Psoas muscle (tissue), 8 donors: ENCODE measurements at places on chromosomes 6 and 20. TPM values are rescaled to one million over a fixed set of nuclear protein-coding genes. Genes with fewer than 3 reads are reported as not detected.
A peak's percentile ranks its signal among the peaks of the same experiment; 100 is the strongest.

The DYNLRB1 gene
- total RNA-seq: 119 TPM

The POPDC3 gene
- total RNA-seq: 170 TPM

The NEURL2 gene
- total RNA-seq: 5.3 TPM

The GLP1R gene
- total RNA-seq: not detected

The GTSF1L gene
- total RNA-seq: not detected

The CST5 gene
- not detected for total RNA-seq

The ID1 gene
- 80.6 TPM for total RNA-seq

The SOX18 gene
- total RNA-seq: 11.7 TPM

The CRIP3 gene
- total RNA-seq: not detected

DNA sequence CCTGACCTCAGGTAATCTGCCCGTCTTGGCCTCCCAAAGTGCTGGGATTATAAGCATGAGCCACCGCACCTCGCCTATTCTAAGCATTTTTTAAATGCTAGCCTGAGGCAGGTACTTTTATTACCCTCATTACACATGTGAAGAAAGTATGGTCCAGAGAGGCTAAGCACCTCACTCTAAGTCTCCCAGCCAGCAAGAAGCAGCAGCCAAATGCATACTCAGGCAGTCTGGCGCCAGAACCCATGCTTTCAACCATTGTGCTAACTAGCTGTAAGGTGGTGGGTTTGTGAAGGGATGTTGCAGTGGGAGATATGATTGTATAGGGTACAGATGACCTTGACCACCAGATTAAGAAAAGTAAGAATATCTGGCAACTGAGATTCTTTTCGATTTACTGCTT, 26.1 kb upstream of the RIPOR2 start:
- no peak for DNase-seq
- no peak overlapping the region for H3K4me3 ChIP-seq
- H3K27me3 ChIP-seq: no peaks in the 10 kb centered on the region
- H3K4me1 ChIP-seq: no peaks in the 10 kb centered on the region

DNA sequence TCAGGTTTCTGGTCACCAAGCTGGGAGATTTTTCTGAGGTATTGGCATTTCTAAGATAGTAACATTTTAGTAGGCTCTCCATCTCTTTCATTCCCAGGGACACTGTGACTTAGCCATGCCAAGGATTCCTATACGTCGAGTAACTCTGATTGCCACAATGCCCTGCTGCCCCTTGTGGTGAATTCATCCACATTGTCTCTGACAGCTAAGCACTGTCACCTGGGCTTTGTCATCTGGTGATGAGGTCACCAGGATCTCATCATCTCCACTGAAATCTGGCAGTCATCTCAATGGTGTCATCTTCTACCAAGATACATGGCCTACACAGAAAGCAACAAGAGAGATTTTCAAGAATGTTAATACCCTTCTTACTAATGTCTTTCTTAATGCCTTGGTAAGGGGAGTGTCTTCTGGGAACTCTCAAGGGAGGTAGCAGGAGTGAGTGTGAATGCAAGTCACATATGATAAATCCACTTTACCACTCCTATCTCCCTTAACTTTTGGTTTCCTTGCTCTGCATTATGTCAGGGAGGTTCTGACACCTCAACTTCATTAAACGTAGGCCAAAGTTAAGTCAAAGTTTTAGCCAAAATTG, 246.7 kb downstream of the CD109 start:
- no peak overlapping the region for H3K4me3 ChIP-seq
- H3K4me1 ChIP-seq: no peaks in the 10 kb centered on the region
- no peak overlapping the region for H3K27ac ChIP-seq

- H3K4me1 ChIP-seq: no peaks in the 10 kb centered on the region
- no peaks in the 10 kb centered on the region for H3K27me3 ChIP-seq
- no peak overlapping the region for H3K4me3 ChIP-seq
- H3K36me3 ChIP-seq: no peaks in the 10 kb centered on the region
Observed at GRCh38 chr6:39208223-39208739, 21.0 kb downstream of the KCNK5 start.

DNA sequence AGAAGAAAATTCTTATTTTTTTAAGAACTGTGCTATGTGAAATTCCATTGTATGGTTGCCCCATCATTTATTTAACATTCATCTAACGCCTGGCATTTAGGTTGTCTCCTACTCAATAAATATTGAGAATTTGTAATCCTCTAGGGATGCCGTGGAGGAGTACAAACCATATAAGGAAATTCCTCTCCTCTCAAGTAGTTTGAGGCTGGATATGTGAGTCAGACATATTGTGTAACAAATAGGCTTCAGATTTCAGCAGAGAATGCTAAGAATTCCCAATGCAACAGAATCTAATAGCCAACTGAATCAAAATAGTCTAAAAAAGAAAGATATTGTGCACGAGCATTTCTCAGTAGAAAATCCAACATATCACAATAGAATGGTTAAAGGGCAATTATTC, 174.7 kb downstream of the OTOR start:
- H3K27ac ChIP-seq: no peak overlapping the region
- H3K36me3 ChIP-seq: no peaks in the 10 kb centered on the region
- no peaks in the 10 kb centered on the region for H3K27me3 ChIP-seq
- DNase-seq: no peak

DNA sequence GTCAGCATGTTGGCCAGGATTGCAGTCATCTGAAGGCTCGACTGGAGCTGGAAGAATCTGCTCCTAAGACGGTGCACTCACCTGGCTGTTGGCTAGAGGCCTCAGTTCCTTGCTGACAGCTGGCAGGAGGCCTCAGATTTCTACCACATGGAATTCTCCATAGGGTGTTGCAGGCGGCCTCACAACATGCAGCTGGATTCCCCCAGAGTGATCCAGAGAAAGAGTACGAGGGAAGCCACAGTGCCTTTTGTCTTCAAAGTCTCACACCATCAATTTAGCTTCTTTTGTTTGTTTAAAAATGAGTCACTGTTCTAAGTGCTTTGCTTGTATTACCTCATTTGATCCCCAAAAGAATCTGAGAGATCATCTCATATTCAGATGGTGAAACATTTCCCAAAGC, 65.5 kb upstream of the FYN start:
- H3K4me3 ChIP-seq: no peak overlapping the region
- H3K36me3 ChIP-seq: no peaks in the 10 kb centered on the region
- DNase-seq: no peak
- no peaks in the 10 kb centered on the region for H3K27me3 ChIP-seq
- H3K27ac ChIP-seq: no peak overlapping the region

DNA sequence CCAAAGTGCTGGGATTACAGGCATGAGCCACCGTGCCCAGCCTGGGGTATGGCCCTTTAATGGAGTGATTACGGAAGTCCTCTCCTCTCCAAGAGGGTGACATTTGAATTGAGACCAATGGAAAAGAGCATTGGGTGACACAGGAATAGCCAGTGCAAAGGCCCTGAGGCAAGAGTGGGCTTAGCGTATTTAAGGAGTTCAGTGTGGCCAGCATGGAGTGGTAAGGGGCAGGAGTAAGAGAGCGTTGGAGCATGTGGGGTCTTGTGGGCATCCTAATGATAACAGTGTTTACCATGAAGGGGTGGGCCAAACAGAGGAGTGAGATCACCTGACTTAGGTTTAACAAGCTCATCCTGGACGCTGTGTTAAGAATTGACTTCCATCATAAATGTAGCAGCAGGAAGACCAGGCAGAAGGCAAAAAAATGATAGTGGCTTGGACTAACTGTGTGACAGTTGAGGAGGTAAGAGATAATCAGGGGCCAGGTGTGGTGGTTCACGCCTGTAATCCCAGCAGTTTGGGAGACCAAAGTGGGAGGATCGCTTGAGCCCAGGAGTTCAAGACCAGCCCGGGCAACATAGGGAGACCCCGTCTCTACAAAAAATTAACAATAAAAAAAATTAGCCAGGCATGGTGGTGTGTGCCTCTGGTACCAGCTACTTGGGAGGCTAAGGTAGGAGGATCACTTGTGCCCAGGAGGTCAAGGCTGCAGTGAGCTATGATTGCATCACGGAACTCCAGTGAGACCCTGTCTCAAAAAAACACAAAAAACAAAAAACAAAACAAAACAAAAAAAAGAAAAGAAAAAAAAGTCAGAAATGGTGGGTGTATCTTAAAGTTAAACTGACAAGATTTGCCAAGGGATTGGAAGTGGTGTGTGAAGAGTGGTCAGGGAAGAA, 40.7 kb downstream of the TAF8 start:
- H3K4me3 ChIP-seq: no peak overlapping the region
- no peaks in the 10 kb centered on the region for H3K27me3 ChIP-seq
- H3K4me1 ChIP-seq: no peaks in the 10 kb centered on the region
- H3K27ac ChIP-seq: no peak overlapping the region

DNA sequence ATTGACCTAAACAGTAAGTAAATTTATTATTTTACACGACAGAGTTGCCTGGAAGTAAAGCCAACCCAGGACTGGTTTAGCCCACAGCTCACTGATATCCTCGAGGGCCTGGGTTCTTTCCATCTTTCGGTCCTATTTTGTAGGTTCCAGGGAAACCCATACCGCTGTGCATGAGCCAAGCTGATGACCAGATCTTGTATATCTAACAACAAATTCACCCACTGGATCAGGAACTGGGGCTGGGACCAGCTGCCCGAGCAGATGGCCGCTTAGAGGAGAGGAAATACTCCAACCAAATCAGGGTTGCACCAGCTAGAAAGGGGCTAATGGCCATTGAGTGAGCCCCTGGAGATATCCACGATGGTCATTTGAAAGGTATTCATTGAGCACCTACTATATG, 139.2 kb downstream of the BACH2 start:
- no peak overlapping the region for H3K4me3 ChIP-seq
- no peaks in the 10 kb centered on the region for H3K27me3 ChIP-seq
- DNase-seq: no peak
- no peaks in the 10 kb centered on the region for H3K36me3 ChIP-seq
- no peak overlapping the region for H3K27ac ChIP-seq
- peaks cover 17% of the 10 kb centered on the region for H3K4me1 ChIP-seq

- no peaks in the 10 kb centered on the region for H3K27me3 ChIP-seq
- no peaks in the 10 kb centered on the region for H3K36me3 ChIP-seq
- no peaks in the 10 kb centered on the region for H3K4me1 ChIP-seq
- no peak overlapping the region for H3K27ac ChIP-seq
- no peak for DNase-seq
Observed at GRCh38 chr20:22985239-22985778, 49.8 kb upstream of the SSTR4 start.

- H3K27me3 ChIP-seq: no peaks in the 10 kb centered on the region
- H3K4me3 ChIP-seq: no peak overlapping the region
- H3K4me1 ChIP-seq: peaks cover 5% of the 10 kb centered on the region
- H3K36me3 ChIP-seq: no peaks in the 10 kb centered on the region
Observed at GRCh38 chr6:95589826-95590570, 12.7 kb downstream of the MANEA start.

DNA sequence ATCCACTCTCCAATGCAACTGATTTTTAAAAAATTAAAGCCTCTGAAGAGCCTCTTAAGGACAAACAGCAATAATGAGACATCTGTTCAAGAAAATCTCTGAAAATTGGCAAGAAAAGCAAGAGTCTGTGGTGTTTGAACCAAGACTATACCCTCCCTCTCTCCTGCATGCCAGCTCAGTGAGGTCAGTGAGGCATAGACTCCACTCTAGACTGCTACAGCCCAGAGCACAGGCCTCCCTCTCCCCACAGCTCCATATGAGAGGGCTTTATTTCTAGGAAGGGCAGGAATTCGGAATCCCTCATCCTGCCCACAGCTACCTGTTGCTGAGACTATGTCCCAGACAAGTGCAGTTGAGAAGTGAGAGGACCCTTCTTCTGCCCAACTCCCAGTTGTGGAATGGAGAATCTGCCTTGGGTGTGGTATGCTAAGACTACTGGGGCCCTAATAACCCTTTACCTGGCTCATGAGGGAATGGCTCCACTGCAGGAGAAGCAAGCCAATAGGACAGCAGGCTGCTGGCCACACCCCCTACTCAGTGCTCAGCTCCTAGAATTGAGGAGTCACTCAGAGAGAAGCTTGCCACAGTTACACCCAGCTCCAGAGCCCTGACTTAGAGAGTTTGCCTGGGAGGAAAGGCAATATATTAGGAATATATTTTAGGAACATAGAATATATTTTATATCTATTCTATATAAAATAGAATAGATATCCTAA, 22.7 kb upstream of the HLA-DQA1 start:
- no peak overlapping the region for H3K4me3 ChIP-seq
- H3K27me3 ChIP-seq: no peaks in the 10 kb centered on the region
- no peaks in the 10 kb centered on the region for H3K36me3 ChIP-seq
- no peak for DNase-seq
- H3K4me1 ChIP-seq: no peaks in the 10 kb centered on the region
- no peak overlapping the region for H3K27ac ChIP-seq

- H3K36me3 ChIP-seq: peaks cover 22% of the 10 kb centered on the region
- no peak overlapping the region for H3K27ac ChIP-seq
- no peaks in the 10 kb centered on the region for H3K27me3 ChIP-seq
- H3K4me3 ChIP-seq: no peak overlapping the region
Observed at GRCh38 chr20:46393967-46394366, 12.4 kb downstream of the ELMO2 start.

GRCh38 chr20:64188682-64189529, 24.7 kb downstream of the MYT1 start:
- DNase-seq: no peak
- no peaks in the 10 kb centered on the region for H3K4me1 ChIP-seq
- H3K4me3 ChIP-seq: no peak overlapping the region
- H3K27ac ChIP-seq: no peak overlapping the region
- no peaks in the 10 kb centered on the region for H3K27me3 ChIP-seq

- H3K4me1 ChIP-seq: peaks cover 14% of the 10 kb centered on the region
- H3K4me3 ChIP-seq: no peak overlapping the region
- no peaks in the 10 kb centered on the region for H3K36me3 ChIP-seq
- no peak overlapping the region for H3K27ac ChIP-seq
- no peak for DNase-seq
Observed at GRCh38 chr6:70725817-70726415, 58.2 kb downstream of the SMAP1 start.

- H3K36me3 ChIP-seq: no peaks in the 10 kb centered on the region
- H3K4me3 ChIP-seq: no peak overlapping the region
- no peak overlapping the region for H3K27ac ChIP-seq
- no peak for DNase-seq
- H3K27me3 ChIP-seq: no peaks in the 10 kb centered on the region
Observed at GRCh38 chr20:48455651-48456365, 372.0 kb downstream of the PREX1 start.

DNA sequence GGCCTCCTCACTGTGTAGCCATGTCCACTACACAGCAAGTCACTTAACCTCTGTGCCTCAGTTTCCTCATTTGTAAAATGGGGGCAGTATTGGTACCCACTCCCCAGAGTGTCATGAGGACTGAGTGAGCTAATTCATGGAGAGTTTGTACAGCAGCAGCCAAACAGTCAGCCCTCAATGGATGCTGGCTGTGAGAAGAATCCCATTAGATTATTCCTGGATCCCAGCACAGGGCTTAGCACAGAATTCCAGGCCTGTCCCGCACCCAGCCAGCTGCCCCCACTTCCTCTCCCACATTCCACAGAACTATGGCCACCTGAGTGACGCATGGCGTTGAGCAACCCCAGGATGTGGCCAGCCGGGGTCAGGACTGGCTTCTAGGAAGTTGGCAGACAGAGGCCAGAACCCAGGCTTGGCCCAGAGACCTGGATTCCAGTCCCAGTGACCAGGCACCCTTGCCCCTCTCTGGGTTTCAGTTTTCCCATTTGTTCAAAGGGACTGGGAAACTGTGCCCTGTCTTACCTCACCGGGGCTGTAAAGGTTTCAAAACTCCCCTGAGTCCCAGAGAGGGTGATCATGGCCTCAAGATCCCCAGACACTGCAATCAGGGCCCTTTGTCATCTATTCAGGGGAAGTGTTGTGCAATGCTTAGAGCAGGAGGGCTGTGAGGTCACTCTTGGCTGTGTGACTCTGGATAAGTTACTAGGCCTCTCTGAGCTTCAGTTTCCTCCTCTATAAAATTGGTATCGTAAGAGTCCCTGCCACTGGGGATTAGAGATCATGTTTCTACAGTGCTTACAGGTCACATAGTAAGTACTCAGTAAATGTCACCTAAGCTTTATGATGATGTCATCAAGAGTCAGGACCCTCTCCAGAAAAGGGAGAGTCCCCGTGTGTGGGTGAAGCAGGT, 3.0 kb upstream of the TGM2 start:
- no peaks in the 10 kb centered on the region for H3K36me3 ChIP-seq
- DNase-seq: peak; percentile 87
- peaks cover 12% of the 10 kb centered on the region for H3K4me1 ChIP-seq
- no peaks in the 10 kb centered on the region for H3K27me3 ChIP-seq
- H3K4me3 ChIP-seq: no peak overlapping the region
- H3K27ac ChIP-seq: peak overlapping the region; percentile 41
